ENCODE measurements at places on chromosomes 1 and 21.

- DNase-seq: no peak
Measured at GRCh38 chr21:42440187-42440792, 36.6 kb downstream of the UBASH3A start.

GRCh38 chr21:27825035-27825434, 858.1 kb upstream of the ADAMTS5 start:
- DNase-seq: no peak

- no peak for DNase-seq
Measured at GRCh38 chr1:84862810-84863251, 30.2 kb downstream of the LPAR3 start.

GRCh38 chr1:207822602-207823451, 71.0 kb downstream of the CD46 start:
- DNase-seq: no peak

- no peak for DNase-seq
Measured at GRCh38 chr1:108107658-108108057, 92.5 kb downstream of the SLC25A24 start.

DNA sequence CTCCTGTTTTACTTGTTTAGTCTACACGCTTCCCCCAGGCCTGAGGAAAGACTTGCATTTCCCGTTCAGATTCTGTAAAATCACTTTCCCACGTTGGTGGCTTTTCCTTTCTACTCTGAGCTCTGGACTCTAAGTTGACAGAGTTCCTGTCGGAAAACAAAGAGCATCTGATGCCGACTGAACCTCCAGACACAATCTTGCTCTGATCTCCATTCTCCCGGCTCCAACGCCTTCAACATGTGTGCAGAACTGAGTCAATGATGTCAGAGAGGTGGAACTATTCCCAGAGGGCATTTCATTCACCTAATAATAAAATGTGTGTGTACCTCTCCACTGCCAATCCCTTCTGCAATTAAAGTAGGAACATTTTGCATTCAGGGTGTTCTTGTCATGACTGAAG, 147.7 kb downstream of the MIS18A start:
- DNase-seq: no peak

DNA sequence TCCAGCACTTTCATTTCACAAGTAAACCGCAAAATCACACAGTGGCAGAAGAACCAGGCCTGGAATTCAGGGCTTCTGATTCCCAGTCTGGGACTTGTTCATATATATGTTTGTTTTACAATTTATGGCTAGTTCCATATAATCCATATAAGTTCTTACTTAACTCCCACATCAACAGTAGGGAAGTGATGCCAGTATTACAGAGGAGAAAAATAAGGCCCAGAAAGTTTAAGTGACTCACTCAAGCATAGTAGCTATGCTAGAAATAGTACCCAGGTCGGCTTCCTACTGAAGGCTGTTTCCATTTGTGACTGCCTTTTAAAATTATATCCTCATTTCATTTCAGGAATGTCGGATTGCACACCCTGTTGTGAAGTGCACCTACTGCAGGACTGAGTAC, 1.4 kb downstream of the FAM76A start:
- DNase-seq: no peak

DNA sequence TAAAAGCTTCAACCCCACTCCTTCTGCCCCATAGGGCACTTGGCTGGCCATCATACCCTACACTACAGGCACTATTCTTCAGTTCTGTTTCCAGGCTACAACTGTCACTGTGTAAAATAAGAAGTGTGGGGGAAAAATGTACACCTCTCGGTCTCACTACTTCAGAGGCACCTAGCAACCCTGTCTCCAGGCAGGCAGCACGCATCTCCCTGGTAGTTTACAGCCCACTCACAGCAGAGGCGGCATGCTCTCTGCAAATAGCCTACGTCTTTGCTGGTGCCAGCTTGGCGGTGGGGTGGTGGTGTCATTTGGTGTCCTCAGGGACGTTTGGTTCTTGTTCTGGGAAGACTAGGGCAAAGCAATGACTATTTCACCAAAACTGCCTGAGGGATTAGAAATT, 48.2 kb upstream of the BTG3 start:
- no peak for DNase-seq

DNA sequence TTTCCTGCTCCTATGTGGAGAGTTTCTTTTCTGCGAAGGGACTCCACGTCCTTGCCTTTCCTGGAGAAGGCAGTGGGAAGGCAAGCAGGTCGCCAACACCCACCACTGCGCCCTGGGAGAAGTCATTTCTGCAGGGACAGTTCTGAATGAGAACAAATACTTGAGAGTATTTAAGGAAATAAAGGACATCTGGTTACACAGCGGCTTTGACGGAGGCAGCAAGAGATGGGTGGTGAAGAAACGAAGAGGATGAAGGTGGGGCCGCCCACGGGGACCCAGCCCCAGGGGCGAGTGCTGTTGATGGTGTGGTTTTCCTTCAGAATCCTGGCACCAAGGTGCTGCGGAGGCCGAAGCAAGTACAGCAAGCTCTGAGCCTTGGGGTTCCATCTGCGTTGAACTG, 75.5 kb downstream of the PSMG1 start:
- DNase-seq: no peak

GRCh38 chr21:34791776-34792503, 123.1 kb downstream of the CLIC6 start:
- no peak for DNase-seq

Measured in stimulated activated CD8-positive, alpha-beta memory T cell treated with anti-CD3 and anti-CD28 coated beads, Interleukin-7, amount 100 ng/mL, for 24 hours (primary cell).